Large intestine (tissue), 12 donors: ENCODE measurements at places on chromosomes 11 and 22. TPM values are rescaled to one million over a fixed set of nuclear protein-coding genes. Genes with fewer than 3 reads are reported as not detected.
A peak's percentile ranks its signal among the peaks of the same experiment; 100 is the strongest.

Gene CCDC87
- 0.09 TPM for polyA plus RNA-seq

Gene OR8G5
- not detected for polyA plus RNA-seq

Gene GAB4
- not detected for polyA plus RNA-seq

Gene AIFM3
- 3.2 TPM for polyA plus RNA-seq

Gene CCDC188
- polyA plus RNA-seq, result 2.7 TPM

Gene ESAM
- 15.0 TPM for polyA plus RNA-seq

Gene OR2AG1
- polyA plus RNA-seq, result 0.07 TPM

DNA sequence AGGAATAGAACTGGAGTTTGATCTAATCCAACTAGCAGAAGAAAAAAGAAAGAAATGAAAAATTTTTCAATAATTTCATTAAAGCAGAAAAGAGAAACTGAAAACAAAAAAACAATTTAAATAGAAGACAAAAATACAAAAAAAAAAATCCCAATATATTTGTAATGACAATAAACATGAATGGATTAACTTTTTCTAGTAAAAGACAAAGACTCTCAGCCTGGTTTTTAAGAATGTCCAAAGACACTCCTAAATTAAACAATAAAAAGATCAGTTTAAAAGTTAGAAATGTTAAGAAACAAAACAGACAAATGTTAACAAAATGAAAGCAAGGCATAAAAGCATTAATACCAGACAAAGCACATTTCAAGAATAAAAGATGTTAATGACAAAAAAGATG, 50.3 kb upstream of the ME3 start:
- H3K36me3 ChIP-seq, result no peaks in the 10 kb centered on the region
- no peaks in the 10 kb centered on the region for H3K27me3 ChIP-seq
- H3K27ac ChIP-seq, result no peak overlapping the region
- H3K4me1 ChIP-seq, result no peaks in the 10 kb centered on the region
- DNase-seq, result no peak

DNA sequence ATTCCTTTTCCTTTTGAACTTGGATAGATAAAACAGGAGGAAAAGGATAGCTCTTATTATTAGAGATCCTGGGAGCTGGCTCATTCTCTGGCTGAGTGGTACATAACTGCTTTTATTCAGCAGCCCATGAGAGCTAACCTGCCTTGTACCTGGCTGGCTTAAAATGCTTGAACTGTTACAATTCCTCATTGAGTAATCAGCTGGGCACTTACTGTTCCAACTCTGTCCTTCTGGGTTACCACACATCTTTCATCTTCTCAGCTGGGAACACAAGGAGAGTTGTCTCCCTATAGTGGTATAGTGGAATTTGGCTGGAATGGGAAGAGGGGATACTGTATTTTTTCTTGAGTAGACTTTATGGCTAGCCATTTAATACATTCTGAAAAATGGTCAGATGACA, 39.8 kb upstream of the SPTBN2 start:
- peaks cover 3% of the 10 kb centered on the region for H3K36me3 ChIP-seq
- DNase-seq, result no peak
- no peaks in the 10 kb centered on the region for H3K27me3 ChIP-seq
- H3K4me1 ChIP-seq, result no peaks in the 10 kb centered on the region
- no peak overlapping the region for H3K4me3 ChIP-seq

DNA sequence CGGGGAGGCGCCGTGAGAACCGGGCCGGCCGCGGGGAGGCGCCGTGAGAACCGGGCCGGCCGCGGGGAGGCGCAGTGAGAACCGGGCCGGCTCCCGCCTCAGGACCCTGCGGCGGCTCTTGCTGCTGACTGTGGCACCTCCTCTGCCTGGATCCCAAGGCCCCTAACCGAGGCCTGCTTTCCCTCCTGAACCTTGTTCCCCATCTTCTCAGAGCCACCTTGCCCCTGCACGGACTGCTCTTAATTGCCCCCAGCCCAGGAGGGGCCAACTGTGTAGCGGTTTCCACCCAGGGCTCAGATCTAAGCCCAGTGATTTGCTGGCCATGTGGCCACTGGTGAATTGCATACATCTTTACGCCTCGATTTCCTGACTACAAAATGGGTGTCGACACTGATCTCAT, 112.2 kb upstream of the B3GAT1 start:
- no peaks in the 10 kb centered on the region for H3K27me3 ChIP-seq
- H3K4me3 ChIP-seq, result no peak overlapping the region
- H3K27ac ChIP-seq, result no peak overlapping the region
- H3K4me1 ChIP-seq, result no peaks in the 10 kb centered on the region
- no peak for DNase-seq

DNA sequence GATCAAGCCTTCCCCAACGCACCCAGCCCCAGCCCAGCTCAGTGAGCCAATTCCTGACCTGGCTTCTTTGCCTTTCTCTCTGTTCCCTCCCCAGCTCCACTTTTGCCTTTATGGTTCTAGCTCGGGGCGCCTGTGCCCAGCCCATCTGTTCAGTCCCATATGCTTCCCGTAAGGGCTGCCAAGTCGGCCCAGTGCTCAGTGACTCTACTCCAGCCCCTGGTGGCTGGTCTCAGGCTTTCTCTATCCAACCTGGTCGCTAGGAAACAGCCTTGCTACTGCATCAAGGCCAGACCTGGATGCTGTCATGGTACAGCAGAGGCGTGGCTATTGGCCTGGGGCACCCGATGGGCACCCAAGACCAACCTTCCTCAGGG, 178.0 kb downstream of the DSCAML1 start:
- peaks cover 2% of the 10 kb centered on the region for H3K27me3 ChIP-seq
- H3K4me3 ChIP-seq, result no peak overlapping the region
- H3K4me1 ChIP-seq, result peaks cover 16% of the 10 kb centered on the region

DNA sequence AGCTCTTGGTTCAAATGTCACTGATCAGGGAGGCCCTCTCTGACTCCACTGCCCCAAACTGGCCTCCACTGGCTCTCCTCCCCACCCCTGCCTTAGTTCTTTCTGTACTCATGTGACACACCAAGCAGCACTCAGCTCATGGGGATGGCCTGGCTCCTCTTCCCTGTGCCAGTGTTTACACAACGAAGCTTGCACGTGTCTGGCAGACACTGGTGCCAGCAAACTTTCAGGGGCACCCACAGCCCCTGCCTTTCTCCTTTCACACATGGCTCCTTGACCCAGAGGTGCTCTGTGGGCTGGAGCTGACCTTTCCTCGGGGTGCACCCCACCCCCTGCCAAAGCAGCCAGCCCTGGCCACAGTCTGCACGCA, 37.6 kb upstream of the PARVG start:
- no peak overlapping the region for H3K27ac ChIP-seq
- no peaks in the 10 kb centered on the region for H3K27me3 ChIP-seq
- no peaks in the 10 kb centered on the region for H3K36me3 ChIP-seq
- H3K4me1 ChIP-seq, result no peaks in the 10 kb centered on the region

DNA sequence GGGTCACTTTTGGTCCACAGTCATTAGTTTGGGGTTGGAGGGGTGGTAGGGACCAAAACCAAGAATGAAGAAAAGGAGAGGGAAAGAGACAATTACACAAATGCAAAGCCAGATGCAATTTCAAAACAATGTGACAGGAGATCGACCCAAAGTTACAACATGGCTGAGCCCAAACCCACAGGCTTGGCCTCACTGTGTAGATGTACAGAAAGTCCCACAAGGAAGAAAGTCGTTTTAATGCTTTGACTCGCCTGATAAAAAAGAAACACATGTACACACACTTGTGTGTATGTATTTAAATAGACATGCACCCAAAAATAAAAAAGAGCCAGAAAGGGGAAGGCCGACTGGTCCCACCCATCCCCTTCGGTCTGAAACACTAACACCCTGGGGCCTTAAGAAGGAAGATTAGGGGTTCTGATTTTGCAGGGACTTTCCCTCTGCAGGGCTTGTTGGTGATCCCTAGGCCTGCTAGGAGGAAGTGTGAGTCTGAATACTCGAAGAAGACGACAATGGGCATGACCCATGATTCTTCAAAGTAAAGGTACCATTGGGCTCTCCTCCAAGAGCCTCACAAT, 104.1 kb downstream of the ETS1 start:
- H3K4me1 ChIP-seq, result no peaks in the 10 kb centered on the region
- no peak overlapping the region for H3K27ac ChIP-seq
- no peak overlapping the region for H3K4me3 ChIP-seq
- H3K27me3 ChIP-seq, result no peaks in the 10 kb centered on the region
- peaks cover 50% of the 10 kb centered on the region for H3K36me3 ChIP-seq
- no peak for DNase-seq

DNA sequence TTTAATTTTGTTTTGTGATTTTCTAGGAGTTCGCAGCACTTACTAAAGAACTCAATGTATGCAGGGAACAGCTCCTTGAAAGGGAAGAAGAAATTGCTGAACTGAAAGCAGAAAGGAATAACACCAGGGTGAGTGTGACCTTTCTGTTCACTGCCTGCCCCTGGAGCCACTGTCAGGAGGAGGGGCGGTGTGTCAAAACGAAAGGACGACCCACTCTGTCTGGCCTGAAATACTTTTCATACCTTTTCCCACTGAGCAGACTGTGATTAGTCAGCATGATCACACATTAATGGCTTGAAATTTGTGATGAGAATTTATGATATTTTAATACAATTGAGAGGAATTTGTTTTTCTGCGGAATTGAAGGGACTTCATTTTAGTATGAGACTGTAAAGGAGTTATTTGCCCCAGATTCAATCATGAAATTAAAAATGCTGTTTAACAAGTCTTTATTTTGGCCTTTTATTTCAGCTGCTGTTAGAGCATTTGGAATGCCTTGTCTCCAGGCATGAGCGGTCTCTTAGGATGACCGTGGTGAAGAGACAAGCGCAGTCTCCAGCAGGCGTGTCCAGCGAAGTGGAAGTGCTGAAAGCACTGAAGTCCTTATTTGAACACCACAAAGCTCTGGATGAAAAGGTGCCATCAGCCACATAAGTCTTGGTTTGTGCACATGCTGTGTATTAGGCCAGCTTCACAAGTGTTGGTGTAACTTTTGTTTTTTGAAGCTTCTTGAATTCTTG, 54.1 kb downstream of the PPFIA1 start:
- H3K36me3 ChIP-seq, result peaks cover 47% of the 10 kb centered on the region
- H3K27me3 ChIP-seq, result no peaks in the 10 kb centered on the region
- H3K4me1 ChIP-seq, result no peaks in the 10 kb centered on the region

DNA sequence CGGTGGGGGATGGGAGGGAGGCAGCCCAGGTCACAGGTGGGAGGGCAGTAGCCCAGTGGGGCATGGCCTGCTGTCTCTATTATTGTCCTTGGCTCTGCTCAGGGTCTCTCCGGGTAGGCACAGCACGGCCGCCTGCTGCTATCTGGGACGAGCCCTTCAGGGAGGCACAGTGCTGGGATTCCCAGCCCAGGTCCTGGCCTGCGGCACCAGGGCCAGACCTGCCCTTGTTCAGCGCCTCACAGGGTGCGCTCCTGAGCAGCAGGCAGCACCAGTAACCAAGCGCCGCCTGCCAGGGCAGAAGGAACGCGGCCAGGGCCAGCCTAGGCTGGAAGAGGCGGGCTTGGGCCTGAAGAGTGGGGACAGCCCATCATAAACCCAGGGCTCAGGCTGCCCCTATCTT, 151.0 kb downstream of the MPPED1 start:
- DNase-seq, result no peak
- H3K4me1 ChIP-seq, result no peaks in the 10 kb centered on the region
- H3K4me3 ChIP-seq, result no peak overlapping the region
- H3K36me3 ChIP-seq, result no peaks in the 10 kb centered on the region
- no peaks in the 10 kb centered on the region for H3K27me3 ChIP-seq

GRCh38 chr11:28739489-28740280, 631.5 kb downstream of the METTL15 start:
- H3K27ac ChIP-seq, result no peak overlapping the region
- H3K4me1 ChIP-seq, result no peaks in the 10 kb centered on the region
- H3K4me3 ChIP-seq, result no peak overlapping the region
- no peaks in the 10 kb centered on the region for H3K36me3 ChIP-seq

DNA sequence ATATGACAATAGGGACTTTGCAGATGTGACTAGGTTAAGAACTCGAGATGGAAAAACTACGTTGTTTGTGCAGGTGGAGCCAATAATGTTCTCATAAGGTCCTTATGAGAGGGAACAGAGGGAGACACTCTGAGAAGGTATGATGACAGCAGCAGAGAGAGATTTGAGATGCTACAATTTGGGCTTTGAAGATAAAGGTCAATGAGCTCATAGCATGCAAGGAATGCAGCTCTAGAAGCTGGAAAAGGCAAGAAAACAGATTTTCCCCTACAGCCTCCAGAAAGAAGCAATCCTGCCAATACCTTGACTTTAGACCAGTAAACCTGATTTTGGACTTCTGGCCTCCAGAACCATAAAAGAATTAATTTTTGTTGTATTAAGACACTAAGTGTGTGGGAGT, 21.1 kb downstream of the FAM76B start:
- H3K36me3 ChIP-seq, result peaks cover 6% of the 10 kb centered on the region
- H3K4me3 ChIP-seq, result no peak overlapping the region
- no peak for DNase-seq

GRCh38 chr22:27164781-27165503, 507.6 kb downstream of the MIAT start:
- H3K4me1 ChIP-seq, result no peaks in the 10 kb centered on the region
- DNase-seq, result no peak
- H3K27ac ChIP-seq, result no peak overlapping the region
- peaks cover 2% of the 10 kb centered on the region for H3K27me3 ChIP-seq

DNA sequence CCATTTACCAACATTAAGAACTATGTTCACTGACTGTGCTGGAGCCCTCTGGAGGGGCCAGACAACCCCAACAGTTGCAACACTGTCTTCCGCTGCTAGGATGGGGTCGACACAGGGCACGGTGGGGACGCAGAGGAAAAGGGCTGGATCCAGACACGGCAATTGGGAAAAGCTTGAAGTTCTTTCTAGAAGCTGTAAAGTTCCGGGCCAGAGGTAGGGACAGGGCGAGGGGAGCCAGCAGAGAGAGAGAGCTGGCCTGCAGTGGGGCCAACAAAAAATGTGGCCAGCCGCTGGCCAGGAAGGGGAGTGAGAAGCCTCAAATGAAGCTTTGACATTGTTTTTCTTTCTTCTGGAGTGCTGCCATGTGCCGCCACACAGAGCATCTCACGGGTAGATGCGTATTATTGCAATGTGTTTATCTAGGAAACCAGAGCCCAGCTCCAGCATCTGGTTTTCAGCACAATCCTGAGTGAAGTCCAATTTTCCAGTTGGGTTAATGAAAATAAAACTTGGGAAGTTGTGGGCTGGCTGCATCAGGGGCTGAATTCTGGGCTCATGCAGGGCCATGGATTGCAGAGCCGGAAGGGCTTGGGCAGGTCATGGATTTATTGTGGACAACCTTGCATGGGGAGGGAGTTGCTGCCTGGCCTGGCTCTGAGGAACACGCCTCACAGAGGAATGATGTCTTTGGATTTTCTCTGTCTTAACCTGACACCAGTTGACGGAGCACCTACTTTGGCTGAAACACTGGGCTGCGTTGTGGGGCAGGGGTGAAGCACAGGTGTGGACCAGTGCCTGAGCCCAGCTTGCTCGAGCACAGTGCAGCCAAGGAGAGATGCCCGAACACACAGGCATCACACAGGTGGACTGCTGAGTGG, 67.6 kb upstream of the AMPD3 start:
- H3K27me3 ChIP-seq, result no peaks in the 10 kb centered on the region
- DNase-seq, result peak; percentile 46
- peak overlapping the region; percentile 53 for H3K27ac ChIP-seq
- H3K36me3 ChIP-seq, result no peaks in the 10 kb centered on the region

GRCh38 chr11:69702239-69702691, 1.6 kb downstream of the FGF19 start:
- DNase-seq, result no peak
- H3K36me3 ChIP-seq, result no peaks in the 10 kb centered on the region
- no peak overlapping the region for H3K4me3 ChIP-seq
- H3K4me1 ChIP-seq, result peaks cover 56% of the 10 kb centered on the region
